Natural killer cell treated with Interleukin-12 subunit alpha and Interleukin-12 subunit beta and Interleukin-15 and Interleukin-18, amount 100 ng/mL, for 72 hours (primary cell): ENCODE measurements at places on chromosomes 4 and X.

- no peak overlapping the region for H3K4me3 ChIP-seq
- H3K36me3 ChIP-seq: no peaks in the 10 kb centered on the region
- H3K27ac ChIP-seq: no peak overlapping the region
- no peaks in the 10 kb centered on the region for H3K4me1 ChIP-seq
- DNase-seq: no peak
Observed at GRCh38 chr4:7291372-7292114, 99.2 kb downstream of the SORCS2 start.

- H3K36me3 ChIP-seq: peaks cover 2% of the 10 kb centered on the region
- H3K27me3 ChIP-seq: no peaks in the 10 kb centered on the region
- H3K4me3 ChIP-seq: peak overlapping the region; percentile 84
Observed at GRCh38 chr4:56640621-56641493, 40.2 kb downstream of the HOPX start.

DNA sequence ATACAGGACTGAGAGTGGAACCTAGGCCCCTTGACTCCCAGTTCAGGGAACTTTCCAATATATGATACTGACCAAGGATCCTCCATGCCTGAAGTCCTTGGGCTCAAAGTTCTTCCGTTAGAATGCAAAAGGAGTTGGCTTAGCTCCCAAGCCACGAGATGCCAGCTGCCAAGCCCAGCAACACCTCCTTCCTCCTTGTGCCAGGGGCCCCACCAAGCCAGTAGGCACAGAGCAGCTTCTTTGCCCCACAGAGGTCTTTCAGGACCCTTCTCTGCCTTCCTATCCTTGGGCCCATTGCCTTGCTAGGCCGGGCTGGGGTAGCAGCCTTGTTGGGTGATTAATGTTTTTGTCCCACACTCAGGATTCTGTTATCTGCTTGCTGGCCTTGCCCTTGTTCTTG, 105.6 kb downstream of the EFNB1 start:
- no peaks in the 10 kb centered on the region for H3K36me3 ChIP-seq
- DNase-seq: no peak
- H3K4me3 ChIP-seq: no peak overlapping the region
- no peak overlapping the region for H3K27ac ChIP-seq

DNA sequence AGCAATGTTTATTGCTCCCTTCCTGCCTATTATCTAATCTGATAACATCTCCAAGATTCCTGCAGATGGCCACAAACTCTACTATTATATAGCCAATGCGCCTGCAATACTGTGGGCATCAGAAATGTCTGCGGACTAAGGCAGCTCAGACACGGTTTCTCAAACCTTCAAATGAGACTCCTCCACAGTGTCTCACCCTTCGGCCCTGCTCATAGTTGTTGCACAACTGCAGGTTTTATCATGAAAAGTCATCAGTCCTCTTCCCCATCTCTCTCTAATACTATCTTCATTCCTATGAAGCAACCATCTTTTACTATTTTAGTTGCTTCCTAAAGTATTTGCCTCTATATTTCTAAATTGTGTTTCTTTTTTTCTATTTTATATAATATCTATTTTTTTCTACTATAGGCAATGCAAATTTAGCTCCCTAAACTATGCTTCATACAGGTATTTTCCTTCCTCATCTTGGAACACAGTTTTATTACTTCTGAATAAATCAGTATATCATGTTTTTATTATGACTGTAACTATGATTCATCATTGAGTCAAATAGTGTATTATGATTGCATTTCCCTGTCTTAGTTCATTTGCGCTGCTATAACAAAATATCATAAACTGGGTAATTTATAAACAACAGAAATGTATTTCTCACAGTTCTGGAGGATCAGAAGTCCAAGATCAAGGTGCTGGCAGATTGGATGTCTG, 129.7 kb upstream of the EDNRA start:
- no peaks in the 10 kb centered on the region for H3K36me3 ChIP-seq
- no peak for DNase-seq
- no peak overlapping the region for H3K27ac ChIP-seq
- H3K27me3 ChIP-seq: no peaks in the 10 kb centered on the region

GRCh38 chrX:119071381-119071780, 1.4 kb upstream of the CT47C1 start:
- no peaks in the 10 kb centered on the region for H3K36me3 ChIP-seq
- DNase-seq: no peak
- no peak overlapping the region for H3K27ac ChIP-seq
- no peaks in the 10 kb centered on the region for H3K4me1 ChIP-seq
- H3K27me3 ChIP-seq: peaks cover 8% of the 10 kb centered on the region
- H3K4me3 ChIP-seq: no peak overlapping the region

GRCh38 chr4:8508740-8509139, 68.2 kb downstream of the TRMT44 start:
- DNase-seq: no peak
- H3K36me3 ChIP-seq: no peaks in the 10 kb centered on the region
- no peaks in the 10 kb centered on the region for H3K27me3 ChIP-seq
- H3K27ac ChIP-seq: no peak overlapping the region
- H3K4me1 ChIP-seq: no peaks in the 10 kb centered on the region

- H3K4me3 ChIP-seq: no peak overlapping the region
- DNase-seq: no peak
Observed at GRCh38 chr4:92735025-92735665, 431.4 kb downstream of the GRID2 start.

- H3K27me3 ChIP-seq: peaks cover 9% of the 10 kb centered on the region
- no peak overlapping the region for H3K27ac ChIP-seq
- no peaks in the 10 kb centered on the region for H3K36me3 ChIP-seq
- DNase-seq: no peak
Observed at GRCh38 chr4:108536577-108536976, 83.8 kb upstream of the RPL34 start.

GRCh38 chr4:40686081-40686913, 56.6 kb upstream of the RBM47 start:
- DNase-seq: no peak
- H3K27me3 ChIP-seq: no peaks in the 10 kb centered on the region
- H3K4me1 ChIP-seq: peaks cover 11% of the 10 kb centered on the region
- H3K36me3 ChIP-seq: no peaks in the 10 kb centered on the region

DNA sequence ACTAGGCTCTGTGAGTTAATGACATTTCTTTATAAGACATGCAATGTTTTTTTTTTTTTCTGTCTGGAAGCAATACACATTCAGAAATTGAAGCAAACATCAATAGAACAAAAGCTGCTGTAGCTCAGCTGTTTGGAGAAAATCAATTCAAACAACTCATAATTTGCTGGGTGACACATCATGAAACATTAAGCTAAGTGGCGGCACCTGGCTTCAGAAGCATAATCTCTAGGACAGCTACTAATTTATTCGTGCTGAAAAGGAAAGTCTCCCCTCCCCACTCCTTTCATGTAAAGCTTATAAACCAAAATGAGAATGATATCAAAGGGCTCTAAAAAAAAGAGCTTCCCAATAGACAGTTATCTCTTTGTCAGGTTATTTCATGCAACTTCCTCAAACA, 73.9 kb downstream of the LUZP4 start:
- peak overlapping the region; percentile 36 for H3K4me3 ChIP-seq
- no peak overlapping the region for H3K27ac ChIP-seq

- peaks cover 39% of the 10 kb centered on the region for H3K36me3 ChIP-seq
- no peaks in the 10 kb centered on the region for H3K27me3 ChIP-seq
- no peak for DNase-seq
- H3K4me1 ChIP-seq: peaks cover 4% of the 10 kb centered on the region
- H3K27ac ChIP-seq: no peak overlapping the region
Observed at GRCh38 chr4:82848706-82849105, 42.2 kb downstream of the SEC31A start.

DNA sequence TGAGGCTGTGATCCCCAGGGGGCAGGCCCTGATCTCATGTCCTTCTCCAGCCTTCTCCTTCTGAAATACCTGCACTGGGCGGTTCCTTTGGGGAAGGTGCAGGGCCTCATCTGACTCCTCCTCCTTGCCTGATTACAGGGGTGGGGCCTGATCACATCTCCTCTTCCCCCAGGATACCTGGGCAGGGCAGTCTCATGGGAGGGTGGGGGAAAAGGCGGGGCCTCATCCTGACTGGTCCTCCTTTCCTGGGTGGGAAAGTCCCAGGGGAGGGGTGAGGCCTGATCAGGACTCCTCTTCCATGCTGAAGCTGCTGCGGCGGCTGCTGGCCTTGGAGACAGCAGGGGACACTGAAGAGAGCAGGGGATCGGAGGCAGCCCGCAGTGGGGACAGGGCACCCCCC, 13.3 kb downstream of the TFE3 start:
- peaks cover 11% of the 10 kb centered on the region for H3K36me3 ChIP-seq
- no peak for DNase-seq
- H3K4me1 ChIP-seq: peaks cover 4% of the 10 kb centered on the region
- no peaks in the 10 kb centered on the region for H3K27me3 ChIP-seq

DNA sequence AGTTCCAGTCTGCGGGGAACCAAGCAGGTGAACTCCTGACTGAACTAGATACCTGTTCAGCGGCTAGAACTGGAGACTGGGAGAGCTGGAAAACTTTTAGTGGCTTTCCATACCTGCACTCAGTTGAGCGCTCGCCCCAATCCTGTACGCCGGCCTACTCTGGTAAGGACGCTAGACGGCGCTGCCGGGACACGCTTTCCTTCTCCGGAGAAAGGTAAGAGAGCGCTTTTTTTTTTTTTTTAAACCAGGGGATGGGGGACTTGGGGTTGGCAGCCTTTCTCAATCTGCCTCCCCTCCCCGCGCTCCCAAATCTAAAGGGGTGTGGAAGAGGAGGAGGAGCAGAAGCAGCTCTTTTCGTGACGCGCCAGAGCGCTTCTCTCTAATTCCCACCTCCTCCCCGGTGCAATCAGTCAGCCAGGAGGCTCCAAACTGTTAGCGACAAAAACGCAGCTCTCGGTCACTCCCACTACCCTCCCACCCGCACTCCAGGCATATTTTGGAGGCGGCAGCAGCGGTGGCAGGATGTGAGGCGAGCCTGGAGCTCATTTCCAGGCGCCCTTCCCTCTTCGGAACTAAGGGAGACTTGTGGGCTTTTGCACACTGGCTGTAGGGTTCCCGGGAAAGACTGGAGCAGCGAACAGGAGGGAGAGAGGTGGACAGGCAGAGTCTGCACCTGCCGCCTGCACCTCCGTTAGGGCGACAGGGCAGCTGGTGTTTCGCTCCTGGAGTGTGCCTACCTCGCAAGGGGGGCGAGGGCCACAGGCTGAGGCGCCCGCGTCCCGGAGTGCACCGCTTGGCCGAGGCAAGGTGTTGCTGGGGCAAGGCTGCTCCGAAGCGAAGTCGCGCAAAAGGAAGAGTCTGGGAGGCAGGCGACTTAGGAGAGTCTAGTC, at the start of gene IL1RAPL2:
TSS of gene IL1RAPL2 (plus strand) at position 409 of the 890 bp plus-strand sequence.
- H3K27me3 ChIP-seq: peaks cover 17% of the 10 kb centered on the region
- no peak within 1 kb of the TSS for H3K4me3 ChIP-seq
- H3K27ac ChIP-seq: no peak within 1 kb of the TSS
- H3K36me3 ChIP-seq: no peaks in the 10 kb centered on the region
- DNase-seq: no peak

DNA sequence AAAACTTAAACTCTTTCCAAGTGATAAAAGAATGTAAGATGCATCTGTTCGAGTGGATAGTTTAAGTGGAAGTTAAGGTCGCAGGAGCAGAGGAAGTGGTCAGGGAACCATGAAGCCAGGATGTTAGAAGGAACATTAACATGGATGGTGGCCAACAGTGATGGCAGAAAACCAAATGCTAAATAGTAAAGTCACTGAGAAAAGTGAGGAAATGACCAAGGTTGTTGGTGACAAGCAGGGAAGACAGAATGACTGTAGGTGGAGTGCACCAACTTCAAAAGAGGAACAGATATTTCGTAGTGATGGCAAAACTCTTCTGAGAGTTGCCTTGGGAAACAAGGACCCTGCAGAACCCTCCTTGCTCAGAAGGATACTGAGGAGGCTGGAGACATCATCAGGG, 226.2 kb downstream of the PALLD start:
- peaks cover 6% of the 10 kb centered on the region for H3K27me3 ChIP-seq
- H3K4me3 ChIP-seq: peak overlapping the region; percentile 19
- no peak for DNase-seq
- peaks cover 12% of the 10 kb centered on the region for H3K4me1 ChIP-seq
- H3K27ac ChIP-seq: peak overlapping the region; percentile 1
- H3K36me3 ChIP-seq: no peaks in the 10 kb centered on the region

DNA sequence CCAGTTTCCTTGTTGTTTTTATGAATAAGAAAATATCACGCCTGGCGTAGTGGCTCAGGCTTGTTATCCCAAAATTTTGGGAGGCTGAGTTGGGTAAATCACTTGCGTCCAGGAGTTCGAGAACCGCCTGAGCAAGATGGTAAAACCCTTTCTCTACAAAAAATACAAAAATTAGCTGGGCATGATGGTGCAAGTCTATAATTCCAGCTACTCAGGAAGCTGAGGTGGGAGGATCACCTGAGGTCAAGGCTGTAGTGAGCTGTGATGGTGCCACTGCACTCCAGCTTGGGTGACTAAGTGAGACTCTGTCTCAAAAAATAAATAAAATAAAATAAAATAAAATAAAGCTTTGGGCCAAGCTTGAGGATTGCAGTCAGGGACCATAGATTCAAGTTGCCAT, 827.2 kb downstream of the FSTL5 start:
- no peak for DNase-seq
- H3K27me3 ChIP-seq: no peaks in the 10 kb centered on the region
- no peak overlapping the region for H3K4me3 ChIP-seq
- H3K27ac ChIP-seq: no peak overlapping the region
- no peaks in the 10 kb centered on the region for H3K4me1 ChIP-seq

- no peaks in the 10 kb centered on the region for H3K36me3 ChIP-seq
- H3K27me3 ChIP-seq: no peaks in the 10 kb centered on the region
- peaks cover 18% of the 10 kb centered on the region for H3K4me1 ChIP-seq
- H3K27ac ChIP-seq: peak overlapping the region; percentile 13
- DNase-seq: no peak
- peak overlapping the region; percentile 33 for H3K4me3 ChIP-seq
Observed at GRCh38 chr4:152957437-152958171, 21.5 kb downstream of the FHDC1 start.

GRCh38 chr4:128310266-128310697, 22.7 kb upstream of the PGRMC2 start:
- H3K27ac ChIP-seq: no peak overlapping the region
- no peak overlapping the region for H3K4me3 ChIP-seq
- no peaks in the 10 kb centered on the region for H3K36me3 ChIP-seq

DNA sequence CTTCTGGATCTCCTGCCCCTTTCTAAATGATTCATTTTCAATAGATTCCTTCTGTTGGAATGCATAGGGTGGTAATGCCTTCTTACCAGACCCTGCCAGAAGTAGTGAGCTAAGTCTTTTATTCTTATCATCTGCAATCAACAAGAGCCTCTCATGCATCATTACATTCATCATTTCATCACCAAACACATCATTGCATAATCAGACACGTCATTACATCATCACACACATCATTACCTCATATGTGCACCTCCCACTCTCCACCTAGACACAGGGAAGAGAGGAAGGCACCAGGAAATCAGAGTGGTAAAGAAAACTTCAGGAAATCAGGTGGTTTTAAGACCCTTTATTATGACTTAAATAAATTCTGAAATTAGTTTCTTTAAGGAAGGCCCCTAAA, 45.0 kb downstream of the VCX2 start:
- DNase-seq: no peak
- no peaks in the 10 kb centered on the region for H3K36me3 ChIP-seq
- no peak overlapping the region for H3K27ac ChIP-seq
- no peaks in the 10 kb centered on the region for H3K4me1 ChIP-seq
- no peaks in the 10 kb centered on the region for H3K27me3 ChIP-seq

DNA sequence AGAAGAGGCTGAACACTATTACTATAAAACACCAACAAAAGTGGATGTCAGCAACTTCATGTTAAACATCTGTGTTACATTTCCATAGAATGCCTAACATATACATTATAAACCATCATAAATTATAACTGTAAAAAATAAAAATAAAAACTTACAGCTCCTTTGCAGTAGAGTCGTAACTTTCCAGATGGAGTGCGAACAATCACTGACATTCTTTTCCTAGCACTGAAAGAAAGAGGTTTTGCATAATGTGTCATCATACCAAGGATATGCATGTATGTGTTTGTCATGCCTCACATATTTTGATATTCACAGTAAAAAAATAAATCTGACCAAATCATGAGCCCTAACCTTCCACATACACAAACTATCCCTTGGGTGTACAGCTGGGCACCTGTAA, 113.1 kb downstream of the ATP8A1 start:
- H3K36me3 ChIP-seq: peaks cover 6% of the 10 kb centered on the region
- peaks cover 11% of the 10 kb centered on the region for H3K4me1 ChIP-seq
- DNase-seq: no peak
- no peak overlapping the region for H3K4me3 ChIP-seq
